Lung microvascular endothelial cell (primary cell): ENCODE measurements at places on chromosomes 3 and 15. TPM values are rescaled to one million over a fixed set of nuclear protein-coding genes. Genes with fewer than 3 reads are reported as not detected.
A peak's percentile ranks its signal among the peaks of the same experiment; 100 is the strongest.

The FETUB gene
- total RNA-seq, result not detected in 2 replicates

The GPX1 gene
- total RNA-seq, result 468 and 667 TPM in 2 replicates

The FOXP1 gene
- 46.4 and 75.2 TPM in 2 replicates for total RNA-seq

The SLC38A3 gene
- total RNA-seq, result under 0.01 TPM in 1 of 2 replicates, not detected in the other

The TIPIN gene
- total RNA-seq, result 4.8 and 5.0 TPM in 2 replicates

The EXD1 gene
- total RNA-seq, result not detected in 2 replicates

The GOLGA6L7 gene
- not detected in 2 replicates for total RNA-seq

The PRTG gene
- total RNA-seq, result 0.40 and 1.7 TPM in 2 replicates

The CD200R1 gene
- not detected in 2 replicates for total RNA-seq

The CKMT1A gene
- not detected in 2 replicates for total RNA-seq

The ALPK3 gene
- total RNA-seq, result 22.7 and 45.2 TPM in 2 replicates

The NCEH1 gene
- 3.2 and 5.0 TPM in 2 replicates for total RNA-seq

The EFCAB12 gene
- under 0.01 TPM in 2 replicates for total RNA-seq

- DNase-seq, result no peak
These were observed 450.6 kb upstream of the TBL1XR1 start for GRCh38 chr3:177647876-177648275.

DNA sequence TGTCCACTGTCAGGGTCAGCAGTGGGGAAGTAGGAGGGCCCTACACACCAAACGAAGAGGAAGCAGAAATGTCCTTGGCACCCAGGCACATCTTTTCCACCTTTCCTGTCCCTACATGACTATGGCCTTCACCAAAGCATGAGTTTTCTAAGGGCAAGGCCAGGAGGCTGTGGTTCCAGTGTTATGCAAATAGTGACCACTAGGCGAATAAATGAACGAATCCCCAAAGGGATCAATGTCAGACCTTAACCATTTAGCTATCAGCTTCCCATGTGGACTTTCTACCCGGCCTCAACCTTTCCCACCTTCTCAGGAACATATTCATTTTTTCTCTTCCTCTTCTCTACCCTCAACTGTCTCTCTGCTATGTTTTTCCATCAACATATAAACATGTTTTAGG, 63.1 kb downstream of the NTRK3 start:
- no peak for DNase-seq

GRCh38 chr3:179036226-179036625, 35.4 kb downstream of the ZMAT3 start:
- no peak for DNase-seq

GRCh38 chr3:13715167-13715954, 164.5 kb downstream of the WNT7A start:
- DNase-seq, result no peak

DNA sequence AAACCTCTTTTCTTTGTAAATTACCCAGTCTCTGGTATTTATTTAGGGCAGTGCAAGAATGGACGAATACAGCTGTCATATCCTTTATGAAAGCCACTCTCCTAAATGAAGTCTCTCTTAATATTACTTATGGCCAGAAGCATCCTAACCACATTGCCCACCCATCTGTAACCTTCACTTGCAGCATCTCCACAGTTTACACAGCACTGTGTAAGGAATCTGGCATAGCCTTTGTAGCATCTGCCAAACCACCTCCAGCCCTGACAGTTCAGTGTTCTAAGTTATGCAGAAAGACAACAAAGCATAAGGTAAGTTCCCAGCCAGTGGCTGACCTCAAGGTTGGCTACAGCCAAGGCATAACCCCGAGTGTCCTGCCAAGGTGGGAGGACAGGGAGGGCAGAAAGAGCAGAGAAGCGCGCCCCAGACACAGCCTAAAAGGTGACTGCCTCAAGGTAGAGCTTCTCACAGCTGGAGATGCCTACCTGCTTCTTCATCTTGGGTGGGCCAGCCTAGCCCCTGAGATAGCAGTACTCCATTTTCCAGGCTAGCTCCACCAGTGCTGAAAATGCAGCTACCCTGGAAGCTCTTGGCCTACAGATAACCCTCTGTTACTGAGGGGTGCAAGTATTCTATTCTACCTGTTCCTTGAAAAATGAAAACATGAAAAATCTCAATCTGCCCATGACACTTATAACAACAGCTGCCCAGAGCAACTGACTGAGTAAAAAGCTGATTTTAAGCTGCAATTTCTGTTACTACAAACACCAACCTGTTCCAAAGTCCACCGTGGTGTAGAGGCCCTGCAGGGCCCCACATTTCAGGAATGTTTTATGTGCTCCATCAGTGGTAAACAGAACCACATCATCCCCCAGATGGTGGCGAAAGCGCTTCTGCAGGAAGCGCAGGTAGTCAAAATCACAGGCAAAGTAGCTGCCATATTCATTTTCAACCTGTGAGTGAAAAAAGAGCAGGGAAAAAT, 39.3 kb downstream of the GLB1 start:
- DNase-seq, result no peak

DNA sequence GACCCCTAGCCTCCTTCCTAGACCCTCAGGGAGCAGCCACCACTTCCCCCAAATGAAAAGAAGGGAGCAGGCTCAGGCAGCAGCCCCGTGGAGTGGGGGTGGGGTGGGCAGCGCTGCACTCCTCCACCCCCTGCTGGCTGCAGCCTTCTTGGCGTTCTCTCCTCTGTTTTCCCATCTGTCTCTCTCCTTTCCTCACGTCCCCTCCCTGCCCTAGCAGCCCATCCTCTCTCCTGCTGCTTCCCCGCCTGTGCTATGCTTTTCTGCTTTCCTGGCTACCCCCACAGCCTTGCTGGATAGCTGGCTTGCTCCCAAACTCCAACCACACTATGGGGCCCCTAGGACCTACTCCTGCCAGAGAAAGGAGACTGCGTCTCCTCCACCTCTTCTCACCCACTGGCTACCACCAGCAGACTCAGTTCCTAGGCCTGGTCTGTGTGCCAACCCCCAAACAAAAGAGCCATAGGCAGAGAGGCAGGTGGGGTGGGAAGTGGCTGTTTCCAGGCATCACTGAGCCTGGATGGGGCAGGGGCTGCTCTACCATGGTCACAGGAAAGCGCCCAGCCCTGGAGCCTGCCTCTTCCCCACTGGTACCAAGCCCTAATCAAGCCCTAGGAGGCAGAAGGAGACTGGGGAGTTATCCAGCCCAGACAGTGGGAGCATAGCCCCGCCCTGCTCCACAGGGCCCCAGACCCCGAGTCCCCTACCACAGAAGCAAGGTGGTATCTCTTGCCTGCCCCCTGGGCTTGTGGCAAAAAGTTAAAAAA, 3.4 kb upstream of the DISP2 start:
- DNase-seq, result peak; percentile 27

- peak; percentile 58 for DNase-seq
These were observed 10.2 kb downstream of the SNRK start for GRCh38 chr3:43296565-43296964.

DNA sequence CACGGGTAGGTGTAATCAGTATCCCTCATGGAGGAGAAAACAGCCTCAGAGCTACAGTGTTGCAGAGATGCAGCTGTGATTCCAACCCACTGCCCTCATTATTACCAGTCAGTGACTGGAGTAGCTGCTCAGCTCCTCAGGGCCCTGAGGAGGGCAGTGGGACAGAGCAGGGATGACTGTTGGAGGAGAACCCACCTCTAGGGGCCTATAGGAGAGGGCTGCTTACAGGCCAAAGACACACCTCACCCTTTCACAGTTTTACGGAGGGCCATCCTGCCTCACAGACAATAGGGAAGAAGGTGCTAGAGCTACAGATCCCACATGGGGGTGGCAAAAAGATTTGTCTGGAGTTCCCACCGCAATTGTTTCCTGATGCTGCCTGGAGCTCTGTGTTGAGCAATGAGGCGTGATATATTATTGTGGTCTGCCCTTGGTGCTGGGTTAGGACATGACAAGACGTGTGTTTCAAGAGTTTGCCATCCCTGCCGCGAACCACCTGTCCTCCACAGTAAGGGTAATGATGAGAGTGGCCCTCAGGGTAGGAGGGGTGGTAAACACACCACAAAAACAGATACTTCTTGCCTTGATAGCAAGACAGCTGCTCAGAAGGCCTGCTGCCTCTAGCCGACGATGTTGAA, 140.5 kb upstream of the TPM1 start:
- no peak for DNase-seq

- no peak for DNase-seq
These were observed 277.5 kb upstream of the P2RY1 start for GRCh38 chr3:152557302-152557999.

GRCh38 chr3:129314386-129315222, 35.9 kb downstream of the HMCES start:
- peak; percentile 88 for DNase-seq

GRCh38 chr15:69973102-69973714, 124.5 kb downstream of the TLE3 start:
- DNase-seq, result peak; percentile 47

DNA sequence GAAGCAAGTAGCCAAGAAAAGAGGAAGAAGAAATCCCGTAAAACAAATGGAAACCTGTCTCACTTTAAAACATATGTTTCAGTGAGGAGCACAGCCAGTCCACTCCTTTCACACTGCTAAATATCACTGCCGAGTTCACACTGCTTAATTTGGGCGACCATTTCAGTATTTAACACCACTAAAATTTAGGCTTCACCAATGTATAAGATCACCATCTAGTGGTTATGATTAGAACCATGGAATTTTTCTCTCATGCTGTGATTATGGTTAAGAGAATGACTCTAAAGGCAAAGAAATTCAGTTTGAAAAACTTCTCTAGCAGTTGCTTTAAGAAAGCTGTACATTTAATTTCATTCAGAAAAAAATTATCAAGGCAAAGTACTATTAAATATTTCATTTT, 16.6 kb downstream of the SLC4A7 start:
- peak; percentile 74 for DNase-seq

DNA sequence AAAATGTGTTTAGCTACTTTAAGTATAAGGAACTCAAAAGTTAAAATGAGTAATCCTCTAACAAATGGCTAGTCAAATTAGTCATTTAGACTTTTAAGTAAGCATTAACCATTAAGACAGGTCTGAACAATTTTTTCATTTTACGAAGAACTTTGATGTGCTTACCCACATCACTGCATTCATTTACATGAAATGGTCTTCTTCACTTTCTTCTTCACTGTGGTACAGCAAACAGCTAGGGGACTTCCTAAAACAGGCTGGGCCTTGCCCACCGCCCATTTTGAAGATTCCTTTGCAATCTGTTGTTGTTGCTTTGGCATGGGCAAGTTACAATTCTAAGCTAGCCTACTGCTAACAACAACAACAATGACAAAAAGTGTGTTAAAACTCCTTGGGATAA, 67.4 kb downstream of the CBLB start:
- DNase-seq, result no peak

GRCh38 chr3:132232231-132232792, 84.9 kb upstream of the ACP3 start:
- peak; percentile 3 for DNase-seq

- no peak for DNase-seq
These were observed 45.2 kb downstream of the GASK1A start for GRCh38 chr3:43024181-43024885.

DNA sequence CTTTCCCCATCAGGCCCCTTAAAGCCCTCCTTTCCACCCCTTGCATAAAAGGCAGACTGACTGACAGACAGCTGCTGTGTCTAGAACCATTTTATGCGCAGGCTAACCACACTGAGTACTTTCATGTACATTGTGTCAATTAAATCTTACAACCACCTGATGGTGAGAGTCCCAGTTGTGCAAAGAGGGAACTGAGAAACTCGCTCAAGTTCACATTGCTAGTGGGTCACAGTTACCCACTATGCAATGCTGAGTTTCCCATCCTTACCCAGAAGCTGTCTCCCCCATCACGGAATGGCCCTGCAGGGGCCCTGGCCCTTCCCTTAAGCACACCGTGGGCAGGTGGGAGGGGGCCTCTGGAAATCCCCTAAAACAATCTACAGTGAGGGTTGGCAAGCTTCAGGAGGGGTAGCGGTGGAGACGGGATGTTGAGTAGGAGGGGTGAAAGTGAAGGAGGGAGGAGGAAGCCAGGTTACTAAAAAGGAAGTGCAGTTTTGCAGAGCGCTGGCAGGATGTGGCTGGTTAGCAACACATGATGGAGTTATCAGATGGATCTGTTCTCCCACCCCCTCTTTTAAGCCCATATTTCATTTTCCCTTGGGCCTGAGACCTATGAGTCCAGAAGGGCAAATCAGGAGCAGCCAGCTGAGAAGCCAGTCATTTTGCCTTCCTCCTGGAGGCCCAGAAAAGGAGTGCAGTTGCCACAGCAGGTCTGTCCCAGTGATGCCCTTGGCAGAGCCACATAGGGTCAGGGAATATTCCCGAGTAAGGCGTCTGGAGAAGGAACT, 30.0 kb downstream of the STARD5 start:
- DNase-seq, result no peak

DNA sequence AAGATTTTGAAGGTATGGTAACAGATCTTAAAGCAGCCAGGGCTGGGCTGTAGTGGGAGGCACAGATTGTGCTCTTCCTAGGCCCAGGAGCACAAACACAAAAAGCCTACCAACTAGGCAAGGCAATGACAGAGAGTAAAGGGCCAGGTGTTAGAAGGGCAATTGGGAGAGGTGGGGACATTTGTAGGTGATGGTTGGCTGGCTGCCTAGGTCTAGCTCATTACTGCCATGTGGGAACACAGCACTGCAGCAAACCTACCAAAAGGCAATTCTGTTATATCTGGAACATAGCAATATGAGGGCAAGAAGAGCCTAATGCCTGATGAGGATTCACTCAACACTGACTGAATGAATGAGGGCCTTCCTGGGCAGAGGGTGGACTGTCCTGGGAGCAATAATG, 30.4 kb downstream of the ARHGEF3 start:
- DNase-seq, result no peak

- peak; percentile 5 for DNase-seq
These were observed 6.7 kb downstream of the ARGFX start for GRCh38 chr3:121574449-121574848.

GRCh38 chr3:165279471-165279870, 83.3 kb upstream of the SLITRK3 start:
- no peak for DNase-seq

DNA sequence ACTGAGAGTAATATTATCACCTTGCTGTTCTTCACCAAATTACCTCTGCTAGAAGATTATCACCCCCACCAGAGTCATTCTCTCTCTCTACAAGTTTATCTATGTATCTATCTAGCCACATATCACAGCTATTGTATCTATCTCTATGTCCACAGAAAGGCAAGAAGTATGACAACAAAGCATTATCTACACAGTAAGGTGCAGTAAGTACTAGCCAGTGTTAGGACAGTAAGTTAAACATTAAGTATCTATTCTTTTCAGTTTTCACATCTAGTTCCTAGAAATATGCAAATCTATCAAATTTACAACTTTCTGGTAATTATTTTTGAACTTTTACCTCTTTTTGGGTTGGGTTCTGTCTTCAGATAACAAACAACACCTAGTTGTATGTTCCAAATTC, 26.5 kb upstream of the XXYLT1 start:
- DNase-seq, result no peak

GRCh38 chr3:141849056-141849815, 27.2 kb upstream of the ATP1B3 start:
- DNase-seq, result no peak

GRCh38 chr3:95506174-95506573, 1308.2 kb upstream of the EPHA6 start:
- no peak for DNase-seq

DNA sequence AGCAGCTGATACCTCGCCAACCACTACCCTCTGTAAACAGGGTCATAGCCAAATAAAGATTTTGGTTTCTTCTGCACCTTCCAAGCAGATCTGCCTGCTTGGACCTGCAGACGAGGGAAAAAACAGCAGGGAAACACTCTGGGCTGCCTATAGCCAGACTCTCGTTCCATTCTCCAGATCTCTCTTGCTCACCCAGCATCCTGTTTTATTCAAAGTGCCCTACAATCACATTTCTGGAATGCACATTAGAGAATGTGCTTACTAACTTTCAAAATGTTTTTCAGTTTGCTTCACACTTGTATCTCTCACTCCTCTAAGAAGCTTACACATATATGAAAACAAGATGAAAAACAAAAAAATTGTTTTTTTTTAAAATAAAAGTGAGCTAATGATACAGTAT, 71.4 kb downstream of the MLH1 start:
- DNase-seq, result no peak

- peak; percentile 37 for DNase-seq
These were observed 255.2 kb downstream of the NR2F2 start for GRCh38 chr15:96585484-96586386.
